ENCODE measurements at places on chromosomes 5 and 9.

DNA sequence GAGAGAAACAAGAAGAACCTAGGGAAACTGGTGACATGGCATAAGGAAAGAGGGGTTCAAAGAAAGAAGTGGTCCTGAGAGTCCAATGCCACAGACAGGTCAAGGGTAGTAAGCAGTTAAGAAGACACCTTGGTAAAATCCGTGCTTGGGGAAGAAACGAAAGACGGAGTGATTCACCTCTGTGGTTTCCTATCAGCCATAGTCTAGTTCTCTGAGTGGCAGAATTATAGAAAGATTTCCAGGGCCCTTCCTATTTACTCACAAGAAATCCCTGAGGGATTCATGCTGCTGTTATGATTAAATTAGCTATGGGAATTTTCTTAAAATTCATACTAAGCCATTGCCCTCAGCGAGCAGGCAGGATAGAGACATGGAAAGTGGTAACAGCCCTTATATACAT, 31.7 kb downstream of the IL33 start:
- DNase-seq: no peak

- no peak for DNase-seq
Observed at GRCh38 chr9:70407081-70407503, 7.4 kb downstream of the KLF9 start.

DNA sequence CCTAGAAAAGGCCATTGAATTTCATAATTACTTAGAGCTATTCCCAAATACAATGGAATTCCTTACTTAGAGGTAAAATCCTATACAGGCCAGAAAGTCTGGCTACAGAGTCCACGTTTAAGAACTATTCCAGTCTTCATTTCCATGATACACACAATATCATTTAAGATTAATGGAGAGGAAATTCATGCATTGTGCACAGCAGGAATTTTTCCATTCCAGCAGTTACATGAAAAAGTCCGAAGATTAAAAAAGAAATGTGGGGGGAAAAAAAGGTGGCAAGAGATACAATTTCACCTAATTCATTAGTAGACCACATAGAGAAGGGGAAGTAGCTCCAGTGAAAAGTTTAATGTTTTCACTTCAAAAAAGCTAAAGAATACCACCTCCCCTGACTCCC, 63.1 kb downstream of the CHD1 start:
- no peak for DNase-seq

- no peak for DNase-seq
Observed at GRCh38 chr9:121830441-121831140, 179.2 kb downstream of the DAB2IP start.

GRCh38 chr5:32680183-32680582, 30.9 kb upstream of the NPR3 start:
- no peak for DNase-seq

- no peak for DNase-seq
Observed at GRCh38 chr9:135051316-135052038, 36.0 kb upstream of the OLFM1 start.

DNA sequence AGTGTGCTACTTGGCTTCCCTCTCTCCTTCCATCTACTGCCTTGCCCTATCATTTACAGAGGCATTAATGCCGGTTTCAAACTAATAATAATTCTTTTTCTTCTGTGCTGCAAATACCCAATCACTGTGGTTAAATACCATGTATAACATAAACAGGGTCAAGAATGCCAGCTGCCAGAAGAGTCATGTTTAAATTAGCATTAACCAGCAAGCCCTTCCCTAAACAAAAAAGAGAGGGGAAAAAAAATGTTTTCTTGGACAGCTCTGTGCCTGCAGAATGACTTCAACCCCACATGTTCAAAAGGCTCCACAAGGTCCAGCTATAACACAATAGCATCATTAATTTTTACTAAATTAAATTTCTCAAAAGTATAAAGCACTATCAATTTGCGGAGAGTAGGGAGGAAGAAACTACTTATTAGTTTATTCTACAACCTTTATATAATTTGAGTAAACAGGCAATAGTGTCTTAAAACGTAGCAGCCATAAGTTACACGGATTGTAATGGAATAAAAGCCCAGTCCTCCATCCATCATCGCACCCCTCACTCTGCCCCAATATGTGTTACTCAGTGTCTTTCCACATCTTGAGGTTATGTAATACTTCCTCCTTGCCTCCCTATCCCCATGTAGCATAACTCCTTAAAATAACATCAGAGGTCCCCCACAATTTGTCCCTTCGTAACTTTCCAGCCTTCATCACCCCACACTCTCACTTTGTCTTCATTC, 3.9 kb downstream of the LPAR1 start:
- no peak for DNase-seq

DNA sequence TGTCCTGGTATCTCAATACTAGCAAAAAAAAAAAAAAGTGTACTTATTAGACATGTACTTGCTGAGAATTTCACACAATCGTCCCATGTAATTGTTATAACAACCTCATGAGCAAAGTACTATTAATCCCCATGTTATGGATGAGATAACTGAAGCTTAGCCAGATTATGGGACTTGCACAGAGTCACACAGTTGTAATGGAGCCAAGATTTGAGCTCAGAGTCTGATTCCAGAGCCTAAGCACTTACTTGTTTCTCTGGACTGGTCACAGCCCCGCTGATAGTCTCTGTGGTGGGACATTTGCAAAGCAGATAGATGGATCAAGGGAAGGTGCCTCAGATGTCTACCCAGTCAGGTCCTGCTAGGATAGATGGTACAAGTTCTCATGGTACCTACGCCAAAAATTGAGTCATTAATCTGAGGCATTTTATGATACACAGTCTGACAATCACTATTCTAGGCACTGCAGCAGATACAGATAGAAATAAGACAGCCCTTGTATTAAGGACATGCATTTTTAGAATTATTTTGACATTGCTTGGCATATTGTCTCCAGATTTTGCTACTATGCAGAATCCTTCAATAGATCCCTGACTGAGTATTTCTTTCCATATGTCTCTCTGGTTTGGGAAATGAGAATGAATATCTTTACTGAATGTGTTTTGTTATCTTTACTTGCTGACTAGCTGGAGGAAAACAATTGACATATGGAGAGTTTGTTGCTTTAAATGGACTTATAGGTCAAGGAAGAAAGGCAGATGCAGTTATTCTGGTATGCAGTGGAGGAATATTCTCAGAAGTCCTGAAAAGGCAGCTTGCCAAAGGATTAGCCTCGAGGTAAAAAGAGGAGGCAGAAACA, 149.5 kb downstream of the ADAMTSL1 start:
- no peak for DNase-seq

- no peak for DNase-seq
Observed at GRCh38 chr5:174221436-174221835, 175.9 kb downstream of the NSG2 start.

DNA sequence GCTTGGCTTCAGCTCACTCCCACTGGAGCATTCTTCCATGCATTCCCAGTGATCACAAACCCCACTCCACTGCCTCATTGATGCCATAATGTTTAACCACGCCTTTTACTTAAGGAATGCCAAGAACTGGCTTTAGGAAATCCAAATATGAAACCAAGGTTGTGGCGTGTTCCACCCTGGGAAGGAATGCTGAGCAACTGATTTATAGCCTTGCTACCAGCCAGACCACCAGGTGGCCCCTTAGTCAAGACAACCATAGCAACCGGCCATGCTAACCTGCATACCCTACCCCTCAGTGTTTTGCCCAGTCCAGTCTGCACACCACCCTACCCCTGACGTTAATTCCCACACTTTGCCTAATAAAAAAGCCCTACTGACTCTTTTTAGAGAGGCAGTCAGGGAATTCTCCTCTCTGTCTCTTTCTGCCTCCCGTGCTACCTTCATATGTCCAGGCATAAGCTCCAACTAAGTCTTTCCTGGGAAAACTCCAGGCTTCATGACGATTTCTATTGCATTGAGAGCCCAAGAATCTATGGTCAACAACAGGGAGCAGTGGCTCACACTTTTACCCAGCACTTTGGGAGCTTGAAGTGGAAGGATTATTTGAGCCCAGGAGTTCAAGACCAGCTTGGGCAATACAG, 27.0 kb upstream of the PRRC2B start:
- DNase-seq: no peak

DNA sequence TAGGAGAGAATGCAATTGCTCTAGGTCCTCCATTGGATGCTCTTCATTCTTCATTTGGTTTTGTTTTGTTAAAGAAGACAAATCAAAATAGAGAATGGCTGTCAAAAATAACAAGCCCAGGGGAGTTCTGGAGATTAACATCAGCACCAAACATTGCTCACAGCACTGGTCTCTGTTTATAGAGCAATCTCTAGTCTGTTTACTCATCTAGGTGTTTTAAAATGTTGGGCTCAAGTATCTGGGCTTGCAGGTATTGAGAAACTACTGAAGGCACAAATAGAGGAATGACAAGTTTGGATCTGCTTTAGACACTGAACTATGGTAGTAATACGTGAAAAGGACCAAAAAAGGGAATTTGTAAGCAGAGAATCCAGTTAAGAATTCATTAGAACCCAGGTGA, 77.0 kb upstream of the TMC1 start:
- no peak for DNase-seq

GRCh38 chr9:132267660-132268059, 87.1 kb downstream of the SETX start:
- no peak for DNase-seq

GRCh38 chr5:75465480-75465879, 45.9 kb downstream of the CERT1 start:
- no peak for DNase-seq

DNA sequence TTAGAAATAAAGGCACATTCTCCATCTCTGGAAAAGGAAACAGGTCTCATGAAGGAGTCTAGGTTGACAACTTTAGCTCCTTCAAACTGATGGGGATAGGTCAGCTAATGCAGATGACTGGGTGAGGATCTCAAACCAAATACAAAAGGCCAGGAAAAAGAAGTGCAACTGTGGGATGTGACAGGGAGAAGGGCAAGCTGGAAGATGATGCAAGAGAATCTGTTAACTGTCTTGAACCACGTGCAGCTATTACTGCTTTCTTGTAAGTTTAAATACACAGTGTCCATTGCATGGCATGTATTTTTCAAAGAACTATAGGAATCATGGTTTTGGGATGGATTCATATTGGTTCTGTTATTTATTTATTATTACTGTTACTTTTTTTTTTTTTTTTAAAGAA, 331.8 kb downstream of the NDUFS4 start:
- DNase-seq: no peak

DNA sequence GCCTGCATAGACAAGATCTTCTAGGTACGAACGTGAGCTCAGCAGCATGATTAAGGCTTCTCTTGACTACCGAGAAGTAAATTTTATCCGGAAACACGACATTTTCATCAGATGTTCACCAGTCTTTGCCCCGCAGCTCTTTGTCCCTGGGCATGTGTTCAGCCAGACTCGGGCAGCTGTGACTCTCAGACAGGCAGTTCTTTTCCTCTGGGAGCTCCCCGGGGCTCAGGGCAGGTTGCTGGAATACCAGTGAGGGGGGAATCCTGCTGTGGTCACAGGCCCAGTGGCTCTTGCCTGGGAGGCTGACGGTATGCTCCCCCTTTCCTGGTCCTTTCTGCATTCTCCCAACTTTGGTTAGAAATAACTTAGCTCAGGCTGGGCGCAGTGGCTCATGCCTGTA, 186.1 kb downstream of the GNA14 start:
- DNase-seq: no peak

DNA sequence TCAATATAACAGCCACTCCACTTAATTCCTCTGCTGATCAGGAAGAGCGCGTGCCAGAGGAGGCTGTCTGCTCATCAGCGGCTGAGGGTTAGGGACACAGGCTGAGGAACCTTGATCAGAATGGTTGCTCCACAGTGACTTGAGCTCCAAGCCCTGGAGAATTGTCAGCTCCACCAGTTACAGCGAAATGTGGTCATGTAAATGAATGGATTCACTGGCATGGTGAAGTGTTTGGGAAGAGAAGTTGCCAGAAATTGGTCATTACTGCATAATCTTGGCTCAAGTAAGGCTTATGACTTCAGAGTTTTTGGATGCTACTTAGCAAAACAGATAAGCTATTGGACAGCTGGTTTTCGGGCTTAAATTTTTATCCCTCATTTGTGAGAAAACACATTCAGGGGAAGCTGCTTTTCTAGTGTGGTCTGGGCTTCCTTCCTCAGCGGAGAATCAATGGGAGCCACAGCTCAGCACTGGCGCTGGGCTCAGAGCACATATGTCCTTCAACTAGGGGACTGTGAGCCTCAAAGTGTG, 65.0 kb downstream of the PRRT1B start:
- DNase-seq: no peak

DNA sequence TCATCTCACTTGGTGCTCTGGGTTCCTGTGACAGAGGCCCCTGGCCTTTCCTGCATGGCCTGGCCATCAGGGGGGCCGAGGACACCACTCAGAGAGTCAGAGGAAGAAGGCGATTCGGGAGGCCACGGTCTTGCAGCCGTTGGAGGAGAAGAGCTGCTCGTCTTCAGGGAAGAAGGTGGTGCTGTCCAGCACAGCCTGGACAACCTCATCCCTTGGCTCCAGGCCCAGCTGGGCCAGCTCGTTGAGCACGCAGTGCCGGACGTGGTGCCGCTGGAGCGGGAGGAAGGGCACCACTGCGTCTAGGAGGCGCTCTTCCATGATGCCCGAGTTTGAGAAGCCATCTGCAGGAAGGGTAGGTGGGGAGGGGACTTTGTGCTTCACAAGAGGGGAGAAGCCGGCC, 3.2 kb downstream of the TOR2A start:
- DNase-seq: no peak

DNA sequence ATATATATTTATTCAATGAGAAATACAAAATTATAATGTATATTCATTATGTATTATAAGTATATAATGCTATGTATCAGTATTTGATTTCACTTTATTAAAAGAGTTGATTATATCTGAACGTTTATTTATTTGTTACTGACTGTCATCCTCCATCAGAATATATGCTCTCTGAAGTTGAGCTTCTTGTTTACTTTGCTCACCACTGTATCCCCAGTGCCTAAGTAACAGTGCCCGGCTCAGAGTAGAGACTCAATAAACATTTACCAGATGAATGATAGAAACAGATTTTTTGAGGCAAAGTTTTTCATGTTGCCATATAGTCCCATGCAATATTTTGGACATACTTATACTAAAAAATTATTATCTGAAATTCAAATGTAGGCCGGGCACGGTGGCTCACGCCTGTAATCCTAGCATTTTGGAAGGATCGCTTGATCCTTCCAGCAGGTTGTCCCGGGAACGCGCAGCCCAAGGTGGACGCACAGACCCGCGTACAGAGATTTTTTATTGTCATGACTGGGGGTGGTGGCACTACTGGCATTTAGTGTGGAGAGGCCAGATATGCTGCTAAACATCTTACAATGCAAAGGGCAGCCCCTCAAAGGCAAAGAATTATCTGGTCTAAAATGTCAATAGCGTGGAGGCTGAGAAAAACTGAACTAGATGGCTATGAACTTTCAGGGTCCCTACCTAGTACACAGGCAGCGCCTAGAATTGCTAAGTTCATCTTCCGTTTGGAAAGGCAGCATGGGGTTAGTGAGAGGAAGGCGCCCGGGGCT, 761 bp upstream of the DNAJC25 start:
- no peak for DNase-seq

DNA sequence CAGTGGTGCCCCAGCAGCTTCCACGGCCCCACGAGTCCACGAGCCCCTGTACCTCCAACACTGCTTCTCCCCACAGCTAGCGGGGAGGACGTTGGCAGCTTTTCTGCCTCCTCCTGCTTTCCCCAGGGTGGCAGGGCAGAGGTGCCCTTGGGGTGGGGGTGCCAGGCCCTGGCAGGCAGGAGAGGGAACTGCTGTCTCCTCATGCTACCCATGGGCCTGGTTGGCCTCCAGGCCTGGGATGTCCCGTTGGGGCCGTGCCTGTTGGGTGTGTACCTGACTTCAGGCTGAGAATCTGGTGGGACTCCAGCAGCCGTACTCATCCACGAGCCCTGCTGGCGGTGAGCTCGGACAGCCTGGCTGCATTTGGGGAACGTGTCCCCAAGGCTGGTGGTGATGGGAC, 27.3 kb downstream of the RXRA start:
- DNase-seq: no peak
